AG04450 (cell line): ENCODE measurements at places on chromosomes 12 and 14. TPM values are rescaled to one million over a fixed set of nuclear protein-coding genes. Genes with fewer than 3 reads are reported as not detected.

The AKAP3 gene
- 0.29 and 0.73 TPM in 2 replicates for polyA plus RNA-seq

The SLC8B1 gene
- polyA plus RNA-seq, result 12.1 and 17.2 TPM in 2 replicates

The TMEM132D gene
- polyA plus RNA-seq, result not detected in 2 replicates

The C3AR1 gene
- 0.52 and 0.71 TPM in 2 replicates for polyA plus RNA-seq

The ALDH6A1 gene
- polyA plus RNA-seq, result 18.3 and 19.0 TPM in 2 replicates

GRCh38 chr12:112924986-112925385 lies 13.3 kb upstream of the OAS3 start:
- no peak for DNase-seq

DNA sequence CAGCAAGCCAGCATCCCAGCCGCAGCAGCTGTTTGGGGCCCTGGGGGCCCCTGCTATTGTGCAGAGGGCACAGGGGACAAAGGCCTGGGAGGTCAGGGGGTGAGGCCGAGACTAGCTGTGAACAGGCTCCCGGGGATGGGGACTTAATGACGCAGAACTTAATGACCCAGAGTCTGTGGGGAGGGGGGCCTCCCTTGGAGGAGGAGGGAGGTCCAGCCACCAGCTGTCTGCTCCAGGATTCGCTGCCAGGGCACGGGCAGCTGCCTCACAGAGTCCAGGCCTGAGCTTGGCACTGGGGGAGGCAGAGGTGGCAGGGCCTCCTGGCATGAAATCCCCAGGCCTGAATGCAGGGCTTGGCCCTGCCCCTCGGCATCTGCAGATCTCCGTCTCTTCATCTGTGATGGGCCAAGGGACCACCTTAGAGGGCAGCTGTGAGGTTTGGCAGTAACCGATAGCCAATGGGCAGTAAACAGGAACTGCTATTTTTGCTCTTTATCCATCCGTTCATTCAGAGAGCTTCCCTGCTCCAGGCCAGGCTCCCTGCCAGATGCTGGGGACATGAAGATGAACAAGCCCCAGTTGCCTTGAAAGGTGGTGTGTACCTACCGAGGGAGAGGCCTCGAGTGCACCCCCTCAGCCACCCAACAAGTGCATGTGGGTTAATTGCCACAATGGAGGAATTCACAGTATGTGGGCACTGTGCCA lies 6.7 kb downstream of the FAM222A start:
- DNase-seq, result no peak

DNA sequence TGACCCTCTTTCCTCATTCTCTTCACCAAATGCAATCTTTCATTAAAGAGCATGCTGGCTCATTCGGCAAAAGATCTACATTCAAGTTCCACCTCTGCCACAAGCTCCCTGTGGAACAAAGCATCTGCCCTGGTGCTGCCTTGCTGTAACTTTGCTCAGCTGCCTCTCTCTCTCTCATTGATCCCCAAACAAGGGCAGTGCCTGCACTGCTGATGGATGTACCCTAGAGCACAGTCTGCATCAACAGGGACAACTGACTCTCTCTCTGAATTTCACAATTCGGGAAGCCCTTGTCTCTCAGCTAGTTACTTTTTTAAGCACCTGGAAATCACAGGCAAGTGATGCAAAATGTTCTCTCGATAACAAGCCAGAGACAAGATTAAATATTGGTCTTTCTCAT lies 174.0 kb upstream of the DIO2 start:
- no peak for DNase-seq

GRCh38 chr14:80055667-80056496 lies 155.4 kb downstream of the DIO2 start:
- DNase-seq, result peak; percentile 50

- DNase-seq, result no peak
Observed at GRCh38 chr14:104086661-104087461, 1.4 kb downstream of the ASPG start.

DNA sequence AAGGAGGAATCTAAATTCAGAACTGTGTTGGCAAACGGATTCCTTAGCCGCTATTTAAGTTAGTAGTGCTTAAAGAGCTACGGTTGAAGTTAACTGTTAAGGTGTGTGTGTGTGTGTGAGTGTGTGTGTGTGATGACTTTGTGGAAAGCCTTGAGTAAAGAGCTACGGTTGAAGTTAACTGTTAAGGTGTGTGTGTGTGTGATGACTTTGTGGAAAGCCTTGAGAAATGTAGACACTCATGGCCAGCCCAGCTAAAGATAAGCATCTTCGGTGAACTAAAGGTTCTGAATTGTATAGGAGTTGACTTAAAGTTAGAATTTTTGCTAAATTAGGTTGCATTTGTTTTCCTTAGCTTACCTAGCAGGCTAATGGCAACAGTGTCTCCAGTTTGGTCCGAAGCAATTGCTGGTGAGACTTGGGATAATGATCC lies 1.4 kb downstream of the KTN1 start:
- no peak for DNase-seq

DNA sequence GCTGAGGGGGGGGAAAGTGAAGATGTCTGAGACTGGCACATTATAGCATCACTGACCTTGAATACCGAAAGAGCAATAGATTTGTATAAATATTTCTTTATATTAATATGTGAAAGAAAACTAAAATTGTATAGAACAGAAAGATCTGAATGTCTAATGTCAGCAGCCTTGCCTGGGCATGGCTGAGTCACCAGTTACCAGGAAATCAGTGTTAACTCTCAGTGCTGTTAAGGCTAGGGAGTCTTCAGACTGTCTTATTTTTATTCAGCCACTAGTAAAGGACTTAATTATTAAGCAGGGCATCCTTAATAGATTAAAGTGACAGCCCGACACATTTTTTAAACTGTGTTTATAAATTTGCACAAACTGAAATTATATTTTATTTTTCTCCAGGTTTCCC lies 122.9 kb upstream of the AEBP2 start:
- no peak for DNase-seq
